ENCODE measurements at places on chromosomes 1 and 21.

GRCh38 chr1:5793516-5793915, 198.7 kb downstream of the NPHP4 start:
- DNase-seq, result no peak

DNA sequence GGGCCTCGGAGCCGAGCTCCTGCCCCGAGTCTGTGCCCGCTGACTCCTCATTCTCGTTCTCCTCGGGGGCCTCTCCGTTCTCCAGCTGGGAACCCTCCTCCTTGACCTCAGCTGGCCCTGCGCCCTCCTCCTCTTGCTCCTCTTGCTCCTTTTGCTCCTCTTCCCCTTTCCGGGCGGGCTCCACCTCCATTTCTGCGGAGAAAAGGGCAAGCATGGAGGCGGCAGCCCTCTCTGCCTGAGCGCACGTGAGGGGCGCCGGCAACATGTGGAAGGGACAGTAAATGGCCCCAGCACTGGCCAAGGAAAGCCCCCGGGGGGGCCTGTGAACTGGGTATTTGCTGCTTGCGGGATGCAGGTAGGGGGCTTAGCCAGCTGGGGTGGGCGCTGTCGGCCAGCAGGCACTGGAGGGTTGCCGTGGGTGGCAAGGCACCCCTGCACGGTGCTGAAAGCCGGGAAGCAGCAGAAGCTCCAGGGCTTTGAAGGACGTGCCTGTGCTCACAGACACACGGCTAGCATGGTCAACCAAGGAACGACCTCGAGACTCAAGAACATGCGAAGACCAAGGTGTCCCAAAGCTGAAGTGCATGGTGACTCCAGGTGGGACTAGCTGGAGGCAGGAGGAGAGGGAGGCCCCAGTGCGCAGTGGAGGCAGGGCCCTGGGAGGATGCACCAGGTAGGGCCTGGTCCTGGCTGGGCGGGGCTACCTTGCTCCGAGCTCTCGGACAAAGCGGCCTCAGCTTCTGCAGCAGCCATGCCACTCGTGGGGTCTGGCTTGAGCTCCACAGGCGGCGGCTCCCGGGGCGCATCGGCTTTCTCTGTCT, 30.7 kb downstream of the ZBTB17 start:
- peak; percentile 62 for DNase-seq

DNA sequence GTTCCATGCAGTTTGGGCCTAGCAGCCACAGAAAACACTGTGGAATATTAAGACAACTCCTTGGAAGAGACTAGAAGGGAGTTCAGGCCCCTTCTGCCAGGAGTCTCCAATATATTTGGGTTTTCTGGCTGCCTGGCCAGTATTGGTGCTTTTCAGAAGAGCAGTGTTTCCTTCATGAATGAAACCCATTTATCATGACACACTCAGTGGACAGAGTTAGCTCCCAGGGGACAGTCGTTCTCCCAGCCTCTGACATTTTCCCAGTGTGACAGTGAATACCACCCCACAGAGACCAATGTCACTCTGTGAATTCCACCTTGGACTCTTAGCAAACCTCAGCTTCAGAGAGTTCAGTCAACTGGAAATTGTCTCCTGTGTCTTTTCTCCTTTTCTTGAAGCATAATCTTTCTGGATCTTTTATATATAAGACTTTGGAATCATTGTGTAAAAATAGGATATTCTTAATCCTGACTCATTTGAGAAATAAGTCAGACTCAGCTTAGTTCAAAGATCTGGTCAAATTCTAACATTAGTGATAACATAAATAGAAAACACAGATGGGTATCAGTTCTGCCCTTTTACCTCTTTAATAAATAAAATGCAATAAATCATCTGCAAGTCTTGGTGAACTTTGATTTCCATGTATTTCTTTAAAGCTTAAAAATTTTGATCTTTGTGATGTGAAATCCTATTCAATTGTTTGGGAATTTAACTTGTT, 40.4 kb downstream of the GNG12 start:
- DNase-seq, result no peak

DNA sequence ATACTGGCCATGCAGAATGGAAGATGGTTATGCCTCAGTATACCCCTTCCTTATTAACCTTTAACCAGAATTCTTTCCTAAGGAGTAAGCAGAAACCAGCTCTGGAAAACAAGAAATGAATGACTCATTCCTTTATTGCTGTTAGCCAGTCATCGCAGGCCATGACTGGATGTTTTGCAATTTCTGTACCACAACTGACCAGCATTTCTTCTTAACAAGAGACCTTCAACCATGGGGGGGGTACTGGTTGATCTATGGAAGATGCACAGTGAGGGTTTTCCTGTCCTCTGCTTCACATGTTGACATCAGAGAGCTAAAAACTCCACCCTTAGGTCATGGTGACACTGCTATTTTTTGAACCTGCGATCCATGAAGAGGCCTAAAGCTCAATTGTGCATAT, 28.0 kb upstream of the RNF2 start:
- no peak for DNase-seq

DNA sequence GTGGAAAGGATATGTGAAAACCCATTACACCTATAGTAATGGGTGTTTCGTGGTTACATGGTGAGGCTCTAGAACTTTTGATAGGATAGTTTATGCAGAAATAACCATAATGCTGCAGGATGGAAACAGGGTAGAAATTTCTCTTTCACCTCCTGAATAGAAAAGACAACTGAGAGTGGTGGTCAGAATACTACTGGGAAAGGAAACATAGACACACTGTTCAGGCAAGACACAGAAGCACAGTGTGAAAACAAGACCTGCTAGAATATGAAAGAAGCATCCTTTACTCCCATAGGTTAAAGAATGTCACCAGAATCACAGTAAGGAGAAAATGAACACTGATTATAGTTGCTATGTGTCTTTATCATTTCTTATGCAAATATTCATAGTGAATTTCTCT, 496.6 kb downstream of the DPYD start:
- DNase-seq, result no peak

GRCh38 chr1:72362538-72362937, 80.2 kb upstream of the NEGR1 start:
- DNase-seq, result no peak
